Hippocampal formation (tissue), 2 donors: ENCODE measurements at places on chromosomes 11 and 22.

DNA sequence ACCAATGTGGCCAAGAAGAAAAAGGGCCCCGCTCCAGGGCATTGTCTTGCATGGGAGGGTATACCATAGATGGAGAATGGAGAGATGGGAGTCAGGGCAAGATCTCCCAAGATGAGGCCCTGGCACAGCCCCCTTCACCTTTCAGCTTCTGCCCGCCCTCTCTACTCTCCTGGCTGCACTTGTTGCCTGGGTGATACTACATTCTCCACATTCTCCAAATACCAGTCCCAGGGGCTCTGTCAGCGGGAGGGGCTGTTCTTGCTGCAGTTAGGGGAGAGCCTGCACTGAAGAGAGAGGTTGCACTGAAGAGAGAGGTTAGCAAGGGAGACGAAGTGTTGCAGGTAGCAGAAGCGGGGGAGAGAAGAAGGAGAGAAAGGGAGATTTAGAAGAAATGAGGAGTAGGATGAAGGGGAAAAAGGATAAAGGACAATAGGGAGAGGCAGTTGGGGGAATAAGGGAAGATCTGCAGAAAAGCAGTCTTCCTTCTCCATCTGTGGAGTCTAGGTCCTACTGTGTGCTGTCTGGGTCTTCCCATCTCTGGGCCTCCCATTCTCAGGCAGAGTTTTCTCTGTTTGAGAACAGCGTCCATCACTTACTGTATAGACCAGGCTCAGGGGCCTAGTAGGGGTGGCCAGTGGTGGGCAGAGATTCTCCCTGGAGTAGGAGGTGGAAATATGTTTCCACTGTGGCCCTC is 8.0 kb downstream of the PHLDB1 start:
- no peak for DNase-seq

DNA sequence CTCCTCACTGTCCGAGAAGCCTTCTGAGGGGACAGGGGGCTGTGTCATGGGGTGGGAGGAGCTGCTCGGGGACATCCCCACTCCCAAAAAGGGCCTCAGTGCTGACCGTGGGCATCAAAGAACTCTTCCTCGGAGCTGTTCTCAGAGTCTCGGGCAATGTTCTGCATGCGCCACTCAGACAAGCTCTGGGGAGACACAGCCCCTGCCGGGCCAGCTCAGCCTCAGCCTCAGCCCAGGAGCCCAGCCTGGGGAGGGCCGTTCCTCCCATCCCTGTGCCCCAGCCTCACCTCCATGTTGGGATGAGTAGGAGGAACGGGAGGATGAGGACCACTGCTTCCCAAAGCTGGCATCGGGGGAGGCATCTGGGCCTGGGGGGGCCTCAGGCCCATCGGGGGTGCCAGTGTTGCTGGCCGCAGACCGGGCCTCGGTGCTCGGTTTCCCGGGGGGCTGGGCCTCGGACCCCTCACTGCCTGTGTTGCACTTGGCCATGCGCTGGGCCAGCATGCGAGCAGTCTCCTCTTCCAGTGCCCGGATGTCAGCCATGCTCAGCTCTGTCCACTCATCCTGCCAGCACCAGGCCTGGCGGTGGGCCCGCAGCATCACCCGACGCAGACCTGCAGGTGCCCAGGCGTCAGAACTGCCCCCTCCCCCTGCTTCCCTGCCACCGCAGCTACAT is 5.2 kb downstream of the PITPNM1 start:
- no peak for DNase-seq

- no peak for DNase-seq
Observed at GRCh38 chr11:82889133-82890001, 10.9 kb downstream of the PRCP start.

- DNase-seq: no peak
Observed at GRCh38 chr22:29308791-29309262, 2.4 kb downstream of the GAS2L1 start.

DNA sequence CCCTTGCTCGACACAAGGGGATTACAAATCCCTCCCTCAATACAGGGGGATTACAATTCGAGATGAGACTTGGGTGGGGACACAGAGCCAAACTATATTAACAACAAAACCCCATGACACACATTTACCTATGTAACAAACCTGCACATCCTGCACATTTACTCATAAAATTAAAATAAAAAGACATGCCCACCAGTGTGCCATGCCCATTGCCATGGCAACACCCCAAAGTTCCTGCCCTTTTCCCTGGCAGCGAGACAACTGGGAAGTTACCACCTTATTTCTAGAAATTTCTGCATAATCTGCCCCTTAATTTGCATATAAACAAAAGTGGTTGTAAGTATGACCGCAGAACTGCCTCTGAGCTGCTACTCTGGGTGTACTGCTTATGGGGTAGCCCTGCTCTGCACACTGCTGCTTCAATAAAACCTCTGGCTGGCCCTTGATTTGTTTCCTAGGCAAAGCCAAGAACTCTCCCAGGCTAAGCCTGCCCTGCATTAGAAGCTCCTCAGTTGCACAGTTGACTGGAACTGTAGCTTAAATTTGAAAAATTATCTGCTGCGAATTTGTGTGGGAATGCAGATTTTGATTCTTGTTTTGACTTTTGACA is 8.6 kb upstream of the INCENP start:
- no peak for DNase-seq
